Stimulated activated CD4-positive, alpha-beta T cell treated with anti-CD3 and anti-CD28 coated beads, TNF-alpha, amount 100 ng/mL, for 48 hours (primary cell): ENCODE measurements at places on chromosomes 6 and 20.

GRCh38 chr6:49923826-49924225 lies 40.1 kb downstream of the DEFB114 start:
- no peak for DNase-seq

- no peak for DNase-seq
Observed at GRCh38 chr20:34042262-34042661, 48.6 kb downstream of the RALY start.

GRCh38 chr20:53328961-53329360 lies 264.7 kb downstream of the ZNF217 start:
- no peak for DNase-seq

GRCh38 chr6:167907837-167908681 lies 81.3 kb downstream of the AFDN start:
- no peak for DNase-seq

GRCh38 chr20:50285376-50286173 lies 94.9 kb downstream of the CEBPB start:
- no peak for DNase-seq

DNA sequence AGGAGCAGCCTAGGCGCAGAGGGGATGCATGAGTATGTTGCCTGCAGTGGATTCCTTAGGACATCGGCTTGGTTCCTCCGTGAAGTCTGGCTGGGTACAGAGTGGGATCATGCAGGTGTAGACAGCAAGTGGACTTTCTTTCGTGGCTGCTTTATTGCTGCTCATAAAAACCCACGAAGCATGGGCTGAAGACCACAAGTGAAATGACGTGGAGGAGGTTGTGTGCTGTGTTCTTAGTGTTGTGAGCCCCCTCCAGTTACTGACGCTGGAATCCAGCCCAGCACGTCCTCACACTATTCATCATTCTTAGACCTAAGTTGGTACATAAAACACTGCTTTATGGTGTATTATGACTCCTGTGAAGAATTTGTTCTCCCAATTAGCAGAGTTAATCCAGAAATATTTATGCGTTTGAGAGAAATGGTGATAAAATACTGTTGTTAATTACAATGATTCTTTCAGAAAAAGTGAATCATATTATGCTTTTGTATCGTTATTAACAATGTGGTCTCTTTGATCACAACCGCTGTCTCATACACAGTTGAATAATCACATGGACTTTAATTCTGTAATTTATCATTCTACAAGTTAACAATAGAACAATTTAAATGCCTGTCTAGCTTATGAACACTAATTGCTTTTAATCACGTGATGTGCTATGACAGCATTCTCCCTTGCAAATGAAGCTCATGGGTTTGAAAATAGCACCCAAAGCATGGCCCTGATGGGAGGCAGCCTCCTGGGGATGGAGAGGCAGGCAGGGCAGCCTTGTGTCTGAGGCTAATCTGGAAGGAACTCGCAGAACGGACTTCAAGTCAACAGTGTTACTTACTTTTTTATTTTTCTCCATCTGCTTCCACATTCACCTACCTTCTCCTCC lies 233.9 kb upstream of the SYNDIG1 start:
- no peak for DNase-seq

DNA sequence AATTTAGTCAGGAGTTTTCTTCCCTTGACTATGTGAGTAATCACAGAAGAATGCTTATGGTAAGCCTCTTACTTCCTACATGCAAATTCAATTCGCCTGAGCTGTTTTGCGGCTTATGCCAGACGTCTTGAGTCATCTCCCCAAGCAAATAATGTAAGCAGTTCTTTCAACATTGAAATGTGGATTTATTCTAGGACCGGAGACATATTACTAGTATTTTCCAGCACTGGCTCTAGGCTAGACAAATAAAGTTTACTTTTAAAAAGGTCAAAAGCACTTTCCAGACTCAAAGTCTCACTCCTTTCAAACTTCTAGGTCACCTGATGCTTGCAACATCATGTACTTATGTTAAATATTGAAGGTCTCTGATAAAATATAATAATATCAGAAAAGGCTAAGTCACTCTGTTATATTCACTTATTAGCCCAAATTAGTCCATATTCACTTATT lies 38.1 kb upstream of the NOX3 start:
- peak; percentile 15 for DNase-seq

- DNase-seq, result no peak
Observed at GRCh38 chr6:97440590-97441176, 157.7 kb upstream of the MMS22L start.
